ENCODE measurements at places on chromosomes 5 and 9. TPM values are rescaled to one million over a fixed set of nuclear protein-coding genes. Genes with fewer than 3 reads are reported as not detected.

DNA sequence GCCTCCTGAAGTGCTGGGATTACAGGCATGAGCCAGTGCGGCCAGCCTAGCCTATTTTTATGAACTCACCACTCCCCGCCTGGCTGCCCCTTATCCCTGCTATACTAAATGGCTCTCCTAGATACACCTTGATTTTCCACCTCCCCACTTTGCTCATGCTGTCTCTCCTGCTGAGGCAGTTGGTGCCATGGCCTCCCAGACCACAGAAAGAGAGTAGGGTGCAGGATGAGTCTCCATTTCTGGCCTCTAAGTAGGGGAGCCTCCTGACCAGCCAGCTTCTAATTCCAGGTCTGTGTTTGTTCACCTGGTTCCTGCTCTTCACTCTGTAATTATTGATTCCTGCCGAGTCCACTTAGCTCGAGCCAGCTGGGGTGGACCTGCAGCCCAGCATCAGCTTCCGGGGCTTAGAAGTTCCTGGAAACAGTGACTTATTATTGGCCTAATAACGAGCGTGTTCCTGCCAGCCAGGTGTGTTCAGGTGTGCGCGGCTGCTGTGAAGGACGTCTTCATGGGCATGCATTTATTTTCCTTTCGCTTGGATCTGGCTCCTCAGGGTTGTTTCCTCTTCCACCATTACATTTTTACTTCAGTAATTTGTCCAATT is 34.0 kb downstream of the ZNF618 start:
- DNase-seq = no peak

- DNase-seq = peak; percentile 80
Observed at GRCh38 chr5:176596689-176597416, 13.1 kb downstream of the GPRIN1 start.

The BTNL9 gene
- not detected for total RNA-seq

GRCh38 chr5:73233053-73233460 is 60.1 kb downstream of the TMEM174 start:
- DNase-seq = no peak

The BHMT gene
- not detected for total RNA-seq

- DNase-seq = peak; percentile 14
Observed at GRCh38 chr5:1788828-1789227, 10.8 kb downstream of the MRPL36 start.

The CAVIN4 gene
- not detected for total RNA-seq

DNA sequence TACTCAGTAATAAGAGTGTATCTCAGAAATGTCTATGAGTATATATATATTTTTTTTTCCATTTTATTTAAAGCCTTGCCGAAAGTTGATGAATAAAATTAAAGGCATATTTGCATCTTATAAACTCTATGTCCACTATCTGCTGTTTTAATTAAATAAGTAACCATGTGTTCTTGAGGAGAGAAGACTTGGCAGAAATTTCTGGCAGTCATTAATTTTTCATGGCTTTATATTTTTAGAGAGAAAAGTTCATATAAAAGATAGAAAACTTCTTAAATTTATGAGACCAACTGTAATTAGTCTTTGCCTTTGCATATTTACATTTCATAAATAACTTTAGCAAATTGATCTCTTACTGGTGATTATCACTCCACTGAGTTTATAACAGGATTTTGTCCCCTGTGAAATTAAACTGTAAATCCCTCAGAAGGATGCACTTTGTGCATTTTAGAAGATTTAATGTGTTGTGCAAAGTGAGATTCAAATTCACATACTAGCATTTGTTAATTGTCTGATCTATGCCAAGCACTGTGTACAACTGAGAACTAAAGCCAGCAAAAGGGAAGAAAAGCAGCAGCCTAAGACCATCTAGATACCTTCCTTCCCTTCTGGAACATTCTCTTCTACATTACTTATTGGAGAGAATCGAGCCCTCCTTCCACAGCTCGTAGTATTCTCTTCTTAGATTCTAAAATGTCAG is 108.7 kb downstream of the SNCAIP start:
- no peak for DNase-seq

- no peak for DNase-seq
Observed at GRCh38 chr5:109705596-109705995, 15.9 kb downstream of the MAN2A1 start.

The ARAP3 gene
- 17.0 TPM for total RNA-seq

The FAM78A gene
- total RNA-seq = 104 TPM

DNA sequence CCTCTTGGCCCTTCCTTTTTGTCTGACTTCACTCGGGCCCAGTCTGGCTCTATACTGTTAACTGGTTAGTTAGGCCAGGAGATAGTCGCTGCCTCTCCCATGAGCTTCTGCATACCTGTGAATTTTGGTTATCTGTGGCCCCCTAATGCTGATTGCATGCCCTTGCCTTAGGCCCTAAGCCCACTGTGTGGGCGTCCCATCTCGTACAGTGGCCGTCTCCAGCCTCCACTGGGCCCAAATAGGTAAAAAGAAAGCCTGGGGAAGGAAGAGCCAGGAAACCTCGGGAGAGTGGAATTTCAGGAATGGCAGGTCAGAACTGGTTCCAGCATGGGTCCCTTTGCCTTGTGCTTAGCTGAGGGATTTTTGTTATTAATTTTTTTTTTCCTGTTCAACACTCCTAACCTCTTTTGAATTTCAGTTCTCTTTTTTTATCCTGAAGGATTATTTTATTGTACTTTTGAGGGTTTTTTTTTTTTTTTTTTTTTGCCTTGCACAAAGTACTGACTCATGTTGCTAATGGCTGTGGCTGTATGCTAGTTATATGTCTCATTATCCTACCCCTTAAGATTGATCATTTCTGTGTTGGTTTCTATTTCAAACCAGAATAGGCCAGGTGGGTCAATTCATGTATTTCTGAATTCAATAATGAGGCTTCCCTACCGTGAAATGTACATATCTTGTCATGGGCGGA is 3.4 kb downstream of the PRRC2B start:
- DNase-seq = no peak

DNA sequence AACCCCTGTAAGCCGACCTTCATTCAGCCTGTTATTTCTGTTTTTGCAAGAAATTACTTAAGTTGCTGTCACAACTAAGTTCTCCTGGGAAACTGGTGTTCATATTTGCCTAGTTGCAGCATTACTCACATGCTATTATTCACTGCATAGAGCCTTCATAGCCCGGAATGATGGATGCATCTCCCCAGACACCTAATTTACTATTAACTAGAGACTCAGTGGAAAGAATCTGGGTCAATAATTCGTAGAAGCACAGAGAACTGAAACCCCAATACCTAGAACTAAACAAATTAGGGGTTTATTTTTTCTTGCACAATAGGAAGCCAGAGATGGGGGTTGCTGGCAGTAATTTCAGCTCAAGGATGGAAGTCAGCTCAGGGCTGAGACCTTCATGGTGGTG is 45.7 kb upstream of the FAM170A start:
- DNase-seq = no peak

- DNase-seq = no peak
Observed at GRCh38 chr5:163497315-163497714, 8.1 kb upstream of the MAT2B start.

DNA sequence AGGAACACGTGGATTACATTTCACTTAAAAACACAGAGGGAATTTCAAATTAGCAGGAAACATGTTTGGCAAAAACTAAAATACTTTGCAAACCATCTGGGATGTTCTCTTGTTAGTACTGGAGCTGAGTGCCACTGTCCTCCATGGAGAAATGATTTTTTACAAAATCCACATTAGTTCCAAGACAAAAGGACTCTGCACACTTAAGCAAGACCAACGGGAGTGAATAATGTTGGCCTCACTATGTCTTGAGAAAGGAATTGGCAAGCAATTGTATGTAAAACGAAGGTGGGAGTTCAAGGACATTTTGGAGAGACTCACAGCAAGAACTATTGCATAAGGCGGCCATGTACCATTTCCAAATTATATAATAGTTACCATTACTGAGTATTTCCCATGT is 547.5 kb downstream of the EBF1 start:
- no peak for DNase-seq

- no peak for DNase-seq
Observed at GRCh38 chr5:162565-163337, 28.5 kb upstream of the LRRC14B start.

DNA sequence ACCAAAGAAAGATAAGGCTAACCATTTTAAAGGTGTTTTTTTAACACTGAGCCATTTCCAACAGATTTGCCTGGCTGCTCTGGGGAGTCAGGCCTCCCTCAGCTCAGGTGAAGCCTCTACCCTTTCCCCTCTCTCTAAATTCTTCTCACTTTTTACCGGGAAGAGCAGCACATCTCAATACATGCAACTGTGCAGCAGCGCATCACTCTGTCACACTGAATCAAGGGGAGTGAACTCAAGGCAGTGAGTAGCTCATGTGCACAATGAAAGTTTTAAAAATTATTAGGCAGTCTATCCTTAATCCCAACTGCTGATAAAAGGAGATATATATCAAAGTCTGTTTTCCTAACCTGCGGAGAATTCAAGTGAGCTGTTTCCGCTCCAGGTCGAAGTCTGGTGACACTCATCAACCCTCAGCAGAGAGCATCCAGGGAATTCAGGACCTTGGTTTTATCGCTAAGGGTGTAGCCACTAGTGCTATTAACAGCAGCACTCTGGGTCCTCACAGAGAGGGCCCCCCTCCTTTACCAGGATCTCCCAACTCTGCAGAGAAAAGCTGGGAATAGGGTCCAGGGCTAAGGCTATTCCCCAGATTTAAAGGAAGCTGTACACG is 1.0 kb downstream of the CEMIP2 start:
- DNase-seq = no peak

DNA sequence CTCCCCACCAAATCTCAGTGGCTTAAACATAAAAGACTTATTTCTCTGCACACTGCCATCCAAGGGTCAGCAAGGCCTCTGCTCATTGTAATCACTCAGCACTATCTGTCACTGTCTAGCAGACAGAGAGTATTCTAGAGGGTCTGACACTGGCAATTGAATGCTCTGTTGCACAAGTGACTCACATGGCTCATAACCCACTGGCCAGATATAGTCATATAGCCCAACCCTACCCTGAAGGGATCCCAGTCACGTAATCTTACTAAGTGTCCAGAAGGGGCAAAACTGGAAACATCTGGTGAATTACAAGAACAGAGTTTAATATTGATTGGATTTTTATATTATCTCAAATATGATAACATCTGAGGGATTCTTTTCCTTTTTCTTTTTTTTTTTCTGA is 80.7 kb downstream of the TSSK1B start:
- DNase-seq = no peak

- DNase-seq = no peak
Observed at GRCh38 chr5:58739051-58739450, 156.2 kb downstream of the RAB3C start.

The DDX41 gene
- total RNA-seq = 132 TPM

The TMEM232 gene
- 0.91 TPM for total RNA-seq

- no peak for DNase-seq
Observed at GRCh38 chr9:133132174-133132573, 11.1 kb upstream of the RALGDS start.

- no peak for DNase-seq
Observed at GRCh38 chr9:37906312-37907239, 2.6 kb upstream of the SLC25A51 start.

DNA sequence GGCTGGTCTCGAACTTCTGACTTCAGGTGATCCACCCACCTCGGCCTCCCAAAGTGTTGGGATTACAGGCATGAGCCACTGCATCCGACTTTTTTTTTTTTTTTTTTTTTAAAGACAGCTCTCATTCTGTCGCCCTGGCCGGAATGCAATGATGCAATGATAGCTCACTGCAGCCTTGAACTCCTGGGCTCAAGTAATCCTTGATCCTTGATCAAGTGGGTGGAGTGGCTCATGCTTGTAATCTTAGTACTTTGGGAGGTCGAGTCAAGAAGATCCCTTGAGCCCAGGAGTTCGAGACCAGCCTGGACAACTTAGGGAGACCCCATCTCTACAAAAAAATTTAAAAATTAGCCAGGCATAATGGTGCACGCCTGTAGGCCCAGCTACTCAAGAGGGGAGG is 8.1 kb downstream of the SEC24A start:
- DNase-seq = no peak

- no peak for DNase-seq
Observed at GRCh38 chr9:90251316-90251715, 391.3 kb downstream of the DIRAS2 start.

DNA sequence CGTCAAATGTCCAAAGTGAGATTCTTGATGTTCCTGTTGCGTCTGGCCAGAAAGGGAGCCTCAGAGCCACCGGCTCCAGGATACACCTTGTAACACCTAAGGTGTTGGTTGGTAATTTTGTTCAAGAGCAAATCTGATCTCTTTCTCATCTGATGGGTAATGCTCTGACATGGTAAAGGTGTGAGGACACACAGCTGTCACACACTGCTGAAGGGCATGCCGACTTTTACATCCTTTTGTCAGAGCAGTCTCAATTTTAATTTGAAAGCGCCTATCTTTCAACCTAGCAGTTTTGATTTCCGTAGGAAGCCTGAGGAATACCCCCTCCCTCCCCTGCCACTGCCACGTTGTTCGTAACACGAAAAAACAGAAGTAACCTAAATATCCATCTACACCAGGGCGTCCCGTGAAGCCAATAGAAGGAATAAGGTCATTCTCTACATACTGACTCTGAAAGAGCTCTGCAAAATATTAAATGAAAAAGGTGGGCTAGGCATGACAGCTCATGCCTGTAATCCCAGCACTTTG is 57.4 kb downstream of the TSTD2 start:
- no peak for DNase-seq

DNA sequence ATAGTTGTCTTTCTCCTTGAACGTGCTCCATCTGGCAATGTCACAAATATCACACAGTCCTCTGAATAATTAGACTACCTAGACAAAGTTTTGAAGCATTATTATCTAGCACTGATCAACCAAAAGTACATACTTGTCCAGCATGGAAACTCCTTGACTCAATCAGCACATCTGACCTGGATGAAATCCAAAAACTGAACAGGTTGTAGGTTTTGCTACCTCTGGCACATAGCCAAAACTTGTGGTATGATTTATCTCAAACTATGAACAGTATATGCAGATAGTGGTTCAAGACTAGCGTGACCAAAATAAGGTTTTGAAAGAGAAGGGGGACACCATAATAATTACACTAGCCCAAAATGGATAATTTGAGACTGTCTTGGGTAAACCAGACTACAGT is 158.1 kb downstream of the ARRDC3 start:
- DNase-seq = no peak

- DNase-seq = no peak
Observed at GRCh38 chr5:76715486-76715735, 515 bp upstream of the F2R start.

The ARSI gene
- not detected for total RNA-seq

The SOWAHA gene
- total RNA-seq = not detected

The BHMT2 gene
- total RNA-seq = not detected

The PCA3 gene
- not detected for total RNA-seq

The CDX1 gene
- not detected for total RNA-seq

All from activated naive CD8-positive, alpha-beta T cell treated with anti-CD3 and anti-CD28 coated beads, Interleukin-2, amount 10 ng/mL, durations not matched to agents 7 days and 5 days (primary cell).